Left ventricle myocardium inferior (tissue), 1 donor: ENCODE measurements at places on chromosomes 4 and X. TPM values are rescaled to one million over a fixed set of nuclear protein-coding genes. Genes with fewer than 3 reads are reported as not detected.

CACNA1F gene
- total RNA-seq: 0.08 TPM

ZNF674 gene
- 2.9 TPM for total RNA-seq

ALB gene
- not detected for total RNA-seq

H2AZ1 gene
- total RNA-seq: 60.7 TPM

HSD17B13 gene
- 0.08 TPM for total RNA-seq

CD99 gene
- 306 TPM for total RNA-seq

IQSEC2 gene
- 17.1 TPM for total RNA-seq

PPP2R2C gene
- total RNA-seq: 9.7 TPM

C4orf36 gene
- 0.96 TPM for total RNA-seq

HPSE gene
- total RNA-seq: 1.1 TPM

CENPVL3 gene
- total RNA-seq: not detected

ASB12 gene
- 4.3 TPM for total RNA-seq

CXorf49 gene
- total RNA-seq: not detected

DNA sequence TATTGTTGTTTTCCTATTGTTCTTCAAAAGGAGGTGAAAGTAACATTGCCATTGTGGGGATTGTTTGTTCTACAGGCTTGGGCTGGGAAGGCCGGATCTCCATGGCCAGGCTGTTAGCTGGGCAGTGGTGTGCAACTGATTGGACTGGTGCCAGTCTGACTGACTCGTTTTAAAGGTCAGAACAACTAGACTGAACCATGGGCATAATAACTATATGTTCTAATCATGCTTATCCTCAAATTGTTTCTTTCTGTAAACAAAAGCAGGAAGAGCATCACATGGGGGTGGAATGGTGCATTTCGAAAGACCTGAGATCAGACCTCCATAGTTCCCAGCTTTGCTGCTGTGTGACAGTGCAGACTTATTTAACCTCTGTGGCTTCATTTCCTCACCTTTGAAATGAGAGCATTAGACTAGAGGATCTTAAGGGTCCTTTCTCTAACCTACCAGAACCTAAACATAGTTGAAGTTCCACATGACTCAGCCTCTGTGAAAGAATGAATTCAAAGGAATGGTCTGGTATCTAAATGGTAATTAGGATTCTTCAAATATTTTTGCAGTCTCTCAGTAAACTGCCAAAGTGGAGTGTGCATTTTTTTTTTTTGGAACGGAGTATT, 66.7 kb upstream of the PGRMC2 start:
- DNase-seq: no peak

DNA sequence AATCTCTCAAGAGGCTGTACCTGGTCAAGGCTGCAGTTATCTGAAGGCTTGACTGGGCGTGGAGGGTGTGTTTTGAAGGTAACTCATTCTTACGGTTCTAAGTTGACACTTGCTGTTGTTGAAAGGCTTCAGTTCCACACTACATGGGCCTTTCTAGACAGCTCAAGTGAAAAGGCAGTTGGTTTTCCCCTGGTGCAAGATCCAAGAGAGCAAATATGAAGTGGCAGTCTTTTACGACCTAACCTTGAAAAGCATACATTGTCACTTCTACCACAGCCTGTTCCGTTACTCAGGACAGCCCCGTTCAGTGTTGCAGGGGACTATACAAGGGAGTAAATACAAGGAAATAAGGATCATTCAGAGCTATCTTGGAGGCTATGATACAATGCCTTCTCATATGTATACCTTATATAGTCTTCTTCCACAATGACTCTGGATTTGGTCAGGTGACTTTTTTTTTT, 46.2 kb downstream of the PDS5A start:
- DNase-seq: no peak

DNA sequence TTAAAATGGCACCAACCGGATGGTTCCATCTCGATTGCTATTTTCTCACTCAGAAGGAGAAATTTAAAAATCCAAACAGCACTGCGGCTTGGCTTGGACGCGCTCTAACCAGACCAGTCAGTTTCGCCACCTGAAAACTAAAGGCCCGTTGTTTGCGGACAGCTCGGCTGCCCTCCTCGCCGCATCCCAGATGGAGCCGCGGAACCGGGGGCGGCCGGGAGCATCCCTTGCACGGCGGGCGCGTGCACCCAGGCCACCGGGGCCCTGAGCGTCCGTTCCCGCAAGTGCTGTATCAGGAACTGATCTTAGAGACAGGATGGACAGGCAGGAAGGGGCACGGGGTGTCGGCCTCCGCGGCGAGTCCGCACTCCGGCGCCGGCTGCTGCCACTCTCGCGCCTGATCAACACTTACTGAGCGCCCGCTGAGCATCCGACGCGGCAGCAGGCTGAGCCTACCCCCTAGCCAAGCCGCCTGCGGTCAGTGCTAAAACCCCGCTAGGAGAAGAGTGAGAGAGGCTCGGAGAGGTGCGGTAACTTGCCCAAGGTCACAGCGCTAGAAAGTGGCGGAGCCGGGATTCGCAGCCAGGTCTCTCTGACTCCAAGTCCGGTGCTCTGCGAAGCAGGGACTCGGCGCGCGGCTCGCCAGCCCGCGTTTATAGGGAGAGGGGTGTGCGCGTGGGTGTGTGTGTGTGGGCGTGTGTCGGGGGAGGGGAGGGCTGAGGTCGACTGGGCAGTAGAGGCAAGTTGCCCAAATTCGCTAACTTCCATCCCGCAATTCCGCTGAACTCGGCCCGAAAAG, at the start of gene CITED1:
Gene CITED1, minus strand, starts transcription at position 629 of the 799 bp plus-strand sequence. CDS start 3,045 bp downstream, outside the sequence.
- DNase-seq: no peak

- no peak for DNase-seq
Measured at GRCh38 chr4:80308466-80308822, 27.1 kb upstream of the CFAP299 start.

DNA sequence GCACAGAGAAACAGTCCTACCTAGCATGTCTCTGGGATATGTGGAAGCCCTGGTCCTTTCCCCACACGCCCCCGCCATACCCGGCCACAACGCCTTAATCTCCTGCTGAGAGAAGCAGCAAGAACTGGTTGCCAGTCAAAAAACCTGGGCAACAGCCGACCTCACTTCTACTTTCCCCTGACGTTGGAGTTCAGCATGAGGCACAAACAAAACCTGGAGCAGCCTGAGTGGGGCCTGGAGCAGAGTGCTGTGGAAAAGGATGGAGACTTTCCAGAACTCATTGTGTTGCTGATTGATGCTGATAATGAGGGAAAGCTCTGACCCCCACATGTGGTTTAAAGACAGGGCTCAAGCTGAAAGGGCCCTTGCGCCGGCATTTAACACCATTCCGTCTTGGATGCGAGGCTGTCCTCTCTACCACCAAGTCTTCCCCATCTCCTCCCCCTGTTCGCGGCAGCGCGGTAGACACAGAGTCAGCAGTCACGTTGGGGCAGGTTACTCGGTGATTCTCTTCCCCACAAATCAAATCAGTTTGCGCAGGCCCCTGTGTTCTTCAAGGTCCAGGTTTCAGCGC, 666 bp downstream of the CCDC158 start:
- DNase-seq: no peak

DNA sequence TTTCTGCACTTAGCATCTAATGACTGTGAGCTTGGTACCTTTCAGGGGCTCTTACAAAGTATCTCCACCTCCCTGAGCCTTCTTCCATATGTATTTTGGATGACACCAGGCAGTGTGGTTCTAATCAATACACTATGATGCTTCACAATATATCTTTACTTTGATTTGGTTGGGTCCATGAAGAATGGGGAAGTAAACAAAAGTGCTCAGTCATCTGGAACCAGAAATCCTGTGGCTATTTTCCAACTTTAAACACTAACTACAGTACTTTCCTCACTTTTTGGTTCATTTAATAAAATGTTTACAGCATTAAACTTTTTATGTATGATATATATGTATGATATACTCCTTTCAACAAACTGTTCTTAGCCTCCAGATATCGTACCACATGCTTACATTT, 216.4 kb upstream of the AFF2 start:
- no peak for DNase-seq

DNA sequence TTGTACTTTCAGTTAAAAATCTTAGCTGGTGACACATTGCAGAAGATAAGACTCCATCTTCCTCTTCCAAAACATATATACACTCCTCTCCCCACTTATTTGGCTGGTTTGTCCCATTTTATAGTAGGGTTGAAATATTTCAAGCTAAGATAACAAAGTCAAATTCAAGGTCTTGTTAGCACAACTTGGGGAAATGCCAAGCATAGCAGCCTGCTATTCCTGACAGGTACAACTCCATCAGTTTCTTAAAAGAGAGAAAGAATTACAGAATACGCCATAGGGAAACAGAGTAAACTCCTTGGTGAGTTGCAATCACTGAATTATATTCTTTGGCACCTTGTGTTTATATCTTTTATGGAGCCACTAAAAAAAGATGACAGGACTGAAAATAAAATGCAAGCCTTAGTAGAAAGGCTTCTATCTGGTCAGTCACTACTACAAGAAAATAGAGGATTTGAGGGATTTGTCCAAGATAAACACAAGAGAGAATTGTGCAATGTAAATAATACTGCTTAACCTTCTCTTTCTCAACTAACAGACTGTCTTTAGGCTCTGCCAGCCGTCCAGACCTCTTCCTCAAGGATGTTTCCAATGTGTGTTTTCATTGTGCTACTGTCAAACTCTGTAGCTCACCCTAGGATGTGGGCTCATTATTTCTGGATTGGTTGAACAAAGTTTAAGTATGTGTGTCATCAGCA, 170.3 kb downstream of the VEGFC start:
- no peak for DNase-seq

GRCh38 chr4:145565328-145565727, 53.9 kb upstream of the MMAA start:
- DNase-seq: no peak

GRCh38 chr4:115489279-115489678, 375.9 kb upstream of the NDST4 start:
- no peak for DNase-seq

- DNase-seq: no peak
Measured at GRCh38 chr4:184317234-184317918, 99.7 kb upstream of the ENPP6 start.

DNA sequence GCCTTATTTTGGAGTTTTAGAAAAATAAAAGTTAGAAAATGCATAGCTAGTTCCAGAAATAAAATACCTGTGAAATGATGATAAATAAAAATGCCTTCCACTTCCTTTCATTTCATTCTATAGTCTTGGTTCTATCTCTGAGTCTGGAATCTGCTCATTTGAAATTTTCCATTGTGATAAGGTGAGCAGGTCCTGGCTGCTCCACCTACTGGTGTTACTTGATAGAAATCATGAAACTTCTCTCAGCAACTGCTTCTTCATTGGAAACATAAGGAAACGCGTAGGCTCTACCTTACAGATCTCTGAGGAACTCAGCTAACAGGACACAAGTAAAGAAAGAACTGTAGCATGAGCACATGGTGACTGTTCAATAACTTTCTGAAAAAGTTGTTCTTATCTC, 141.8 kb downstream of the DCHS2 start:
- DNase-seq: no peak

DNA sequence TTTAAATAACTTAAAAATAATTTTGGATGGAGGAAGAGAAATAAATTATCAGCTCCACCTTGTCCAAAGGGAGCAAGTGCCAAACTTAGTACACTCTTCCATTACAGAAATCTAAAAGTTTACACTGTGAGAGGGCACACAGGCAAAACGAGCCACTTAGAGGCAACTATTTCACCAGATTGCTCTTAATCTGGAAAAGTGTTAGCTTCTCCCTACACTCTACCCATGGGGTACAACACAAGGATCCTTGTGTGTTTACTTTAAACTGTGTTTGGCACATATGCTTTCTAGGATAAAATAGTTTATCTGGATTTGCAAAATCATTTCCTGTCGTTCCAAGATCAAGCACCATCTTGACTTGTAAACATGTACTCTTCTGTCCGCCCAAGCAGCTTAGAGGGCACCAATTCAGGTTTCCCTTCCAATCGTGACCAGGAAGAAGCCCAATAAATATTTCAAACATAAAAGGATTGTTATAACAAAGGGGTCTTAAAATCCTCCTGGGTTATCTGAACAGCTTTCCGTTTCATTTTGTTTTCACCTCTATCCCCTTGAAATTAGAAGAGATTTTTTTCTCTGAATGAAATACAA, 29.0 kb upstream of the KDR start:
- no peak for DNase-seq

GRCh38 chrX:103607364-103608305, at the start of gene TCEAL3:
Gene TCEAL3 (plus strand): TSS chrX:103607963. CDS start chrX:103609065, 1,102 bp downstream.
- DNase-seq: peak; percentile 40

DNA sequence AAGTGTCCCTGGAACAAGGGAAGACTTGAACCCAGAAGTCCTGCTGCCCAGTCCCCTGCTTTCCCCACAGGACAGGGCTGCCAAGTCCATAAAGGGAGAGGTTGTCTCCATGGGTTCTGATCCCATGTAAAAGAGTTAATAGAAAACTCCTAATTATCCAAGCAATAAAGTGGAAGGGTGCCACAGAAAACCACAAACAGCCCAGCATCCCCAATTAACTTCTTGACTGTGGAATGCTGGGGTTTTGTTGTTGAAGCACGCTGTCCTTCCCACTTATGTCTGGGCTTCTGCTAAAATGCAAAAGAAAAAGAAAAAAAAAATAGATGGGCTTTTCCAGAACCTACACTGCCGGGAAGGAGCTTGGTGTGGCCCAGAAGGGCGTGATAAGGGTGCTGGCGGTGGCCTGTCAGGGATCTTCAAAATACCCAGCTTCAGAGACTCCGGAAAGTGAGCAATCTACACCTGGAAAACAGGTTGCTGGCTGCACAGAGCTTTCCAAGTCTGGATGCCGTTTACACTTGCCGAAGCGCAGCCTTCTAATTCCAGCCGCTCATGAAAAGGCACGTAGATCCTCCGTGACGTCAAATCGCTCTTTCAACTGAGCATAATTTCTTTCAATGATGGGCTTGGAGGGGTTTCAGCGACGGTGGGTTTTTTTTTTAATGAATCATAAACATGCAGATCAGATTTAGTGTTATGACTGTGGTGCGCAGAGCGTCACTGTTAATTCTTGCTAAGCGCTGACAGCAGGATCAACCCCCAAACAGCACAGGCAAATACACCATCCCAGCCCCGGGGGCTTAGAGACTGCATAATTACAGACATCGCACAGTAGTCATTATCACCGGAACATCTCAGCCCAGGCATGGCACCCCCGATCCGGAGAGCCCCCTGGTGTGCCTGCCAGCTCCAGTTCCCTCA, 197.6 kb downstream of the BCOR start:
- no peak for DNase-seq

GRCh38 chr4:99861120-99861905, 32.9 kb downstream of the LAMTOR3 start:
- DNase-seq: no peak

DNA sequence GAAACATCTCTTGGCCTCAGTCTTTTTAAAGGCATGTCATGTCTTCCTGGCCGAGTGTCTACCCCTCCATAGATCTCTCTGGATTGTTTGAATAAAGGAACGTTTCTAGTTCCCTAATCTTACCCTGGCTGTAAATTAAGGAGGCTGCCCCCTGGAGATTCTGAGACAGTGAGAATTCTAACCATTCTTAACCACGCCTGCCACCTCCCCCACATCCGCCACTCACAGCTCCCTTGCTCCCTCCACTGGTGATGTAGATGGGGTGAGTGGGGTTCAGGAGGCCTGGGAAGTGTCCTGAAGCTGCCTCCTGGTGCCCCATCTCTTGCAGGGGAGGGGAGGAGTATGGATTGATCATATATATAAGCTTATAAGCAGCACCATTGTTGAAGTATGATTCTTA, 48.0 kb upstream of the TRIM2 start:
- no peak for DNase-seq
